DMS53 (cell line): ENCODE measurements at places on chromosomes 1 and 21.

GRCh38 chr21:37865156-37865555 lies 51.1 kb downstream of the KCNJ6 start:
- DNase-seq = no peak

- peak; percentile 78 for DNase-seq
Observed at GRCh38 chr1:55064071-55064581, 24.8 kb downstream of the PCSK9 start.

- DNase-seq = no peak
Observed at GRCh38 chr1:215647738-215648137, 80.6 kb downstream of the KCTD3 start.

GRCh38 chr1:184791550-184791900 lies 36.9 kb upstream of the EDEM3 start:
- peak; percentile 12 for DNase-seq

GRCh38 chr1:2205191-2205952 lies 10.8 kb upstream of the FAAP20 start:
- peak; percentile 93 for DNase-seq

- no peak for DNase-seq
Observed at GRCh38 chr1:203076031-203076511, 9.7 kb downstream of the MYOG start.

GRCh38 chr1:8396083-8396785 lies 78.3 kb downstream of the SLC45A1 start:
- DNase-seq = no peak

GRCh38 chr1:151934048-151934493 lies 24.8 kb upstream of the THEM4 start:
- DNase-seq = peak; percentile 80

DNA sequence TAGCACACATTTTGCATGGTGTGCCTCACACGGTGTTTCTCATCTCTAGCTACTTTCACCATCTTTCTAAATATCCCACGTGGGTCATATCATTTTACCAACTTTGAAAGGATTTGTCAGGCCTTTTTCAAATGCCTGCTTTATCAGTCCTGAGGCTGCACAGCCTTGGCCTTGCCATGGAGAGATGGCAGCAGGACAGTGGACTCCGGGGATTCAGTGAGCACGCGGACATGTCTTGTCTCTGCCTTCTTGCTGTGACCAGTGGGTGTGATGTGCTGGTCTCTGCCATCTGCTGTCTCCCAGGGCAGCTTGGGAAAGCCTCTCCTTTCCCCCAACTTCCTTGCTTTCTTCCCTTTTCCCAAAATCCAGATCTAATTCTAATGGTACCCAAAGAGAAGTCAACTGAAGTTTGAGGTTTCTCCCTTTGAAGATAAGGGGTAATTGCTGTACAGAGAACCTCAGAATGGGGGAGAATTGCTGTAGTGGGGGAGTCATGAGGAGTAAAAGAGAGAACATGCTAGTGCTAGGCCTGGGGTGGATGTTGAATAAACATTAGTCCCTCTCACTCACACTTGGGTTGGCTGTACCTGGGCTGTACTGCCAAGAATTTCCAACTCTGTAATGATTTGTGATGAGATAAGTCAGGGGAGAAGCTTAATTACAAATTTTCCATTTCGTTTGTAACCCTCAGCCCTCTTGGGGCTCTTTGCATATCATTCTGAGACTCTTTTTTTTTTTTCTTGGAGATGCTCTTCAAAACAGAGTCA lies 99.5 kb downstream of the GALNT2 start:
- DNase-seq = no peak

DNA sequence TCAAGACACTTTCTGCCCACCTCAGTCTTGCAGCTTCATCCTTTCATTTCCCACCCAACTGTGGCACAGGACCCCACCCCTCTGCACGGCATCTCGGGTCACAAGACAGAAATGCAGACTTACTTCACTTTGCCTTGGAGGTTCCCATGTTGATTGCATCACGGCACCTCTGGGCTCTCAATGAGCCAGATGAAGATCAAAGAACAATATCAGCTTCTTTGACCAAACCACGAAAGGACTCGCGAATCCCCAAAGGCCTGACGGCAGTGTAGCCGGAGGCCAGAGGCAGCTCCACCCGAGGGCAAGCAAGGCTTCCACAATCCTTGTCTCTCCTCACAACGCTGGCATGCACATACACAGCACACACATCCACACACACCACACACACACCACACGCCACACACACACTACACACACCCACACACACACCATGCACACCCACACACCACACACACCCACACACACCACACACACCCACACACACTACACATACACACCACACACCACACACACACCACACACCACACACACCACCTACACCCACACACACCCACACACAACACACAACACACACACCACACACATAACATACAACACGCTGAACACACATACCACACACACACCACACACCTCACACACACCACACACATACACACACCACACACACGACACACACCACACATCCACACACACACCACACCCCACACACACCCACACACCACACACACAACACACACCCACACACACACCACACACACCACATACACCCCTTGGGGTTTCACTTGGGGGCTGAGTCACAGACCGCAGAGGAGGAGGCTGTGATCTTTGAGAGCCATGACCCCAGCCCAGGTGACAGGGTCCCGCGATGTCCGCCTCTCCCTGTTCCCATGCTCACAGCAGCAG lies 35.8 kb downstream of the UBASH3A start:
- DNase-seq = no peak

- DNase-seq = no peak
Observed at GRCh38 chr1:216142921-216143320, 280.3 kb downstream of the USH2A start.
